ENCODE measurements at places on chromosomes 2 and 18.

- no peak for DNase-seq
Measured at GRCh38 chr2:209501579-209501978, 77.7 kb downstream of the MAP2 start.

DNA sequence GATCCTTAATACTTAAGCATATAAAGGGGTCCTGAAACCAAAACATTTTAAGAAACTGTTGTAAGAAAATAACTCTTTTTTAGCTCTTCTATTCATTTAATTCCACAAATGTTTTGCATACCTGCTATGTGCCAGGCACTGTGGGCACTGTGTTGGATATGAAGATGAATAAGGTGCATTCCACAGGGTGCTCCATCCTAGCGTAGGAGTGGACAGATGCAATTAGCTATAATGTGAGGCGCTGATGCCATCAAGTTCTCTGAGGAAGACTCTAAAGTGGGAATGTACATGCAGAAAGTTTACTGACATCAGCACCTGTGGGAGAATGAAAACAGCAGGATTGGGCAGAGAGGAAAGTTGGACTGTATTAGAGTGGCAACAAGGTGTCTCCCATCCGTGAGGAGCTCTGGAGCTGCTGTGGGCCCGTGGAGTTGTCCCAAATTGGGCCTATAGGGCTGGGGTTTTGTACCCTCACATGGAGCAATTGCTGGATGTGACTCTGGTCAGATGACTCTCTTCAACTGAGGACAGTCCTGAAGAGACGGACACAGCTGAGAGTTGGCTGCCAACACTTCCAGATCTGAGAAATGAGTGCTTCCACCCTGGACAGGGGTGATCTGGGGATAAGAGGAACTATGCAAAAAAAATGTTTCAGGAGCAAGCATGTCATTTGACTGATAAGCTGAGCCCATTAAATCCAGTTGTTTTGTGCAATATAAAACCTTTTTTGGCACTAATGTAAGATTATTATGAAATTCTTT lies 22.3 kb downstream of the CD8A start:
- no peak for DNase-seq

GRCh38 chr2:206740800-206741199 lies 22.6 kb upstream of the DYTN start:
- no peak for DNase-seq

GRCh38 chr2:238698072-238698352 lies 149.9 kb upstream of the TWIST2 start:
- no peak for DNase-seq

GRCh38 chr2:160974803-160975202 lies 185.4 kb upstream of the TANK start:
- no peak for DNase-seq

DNA sequence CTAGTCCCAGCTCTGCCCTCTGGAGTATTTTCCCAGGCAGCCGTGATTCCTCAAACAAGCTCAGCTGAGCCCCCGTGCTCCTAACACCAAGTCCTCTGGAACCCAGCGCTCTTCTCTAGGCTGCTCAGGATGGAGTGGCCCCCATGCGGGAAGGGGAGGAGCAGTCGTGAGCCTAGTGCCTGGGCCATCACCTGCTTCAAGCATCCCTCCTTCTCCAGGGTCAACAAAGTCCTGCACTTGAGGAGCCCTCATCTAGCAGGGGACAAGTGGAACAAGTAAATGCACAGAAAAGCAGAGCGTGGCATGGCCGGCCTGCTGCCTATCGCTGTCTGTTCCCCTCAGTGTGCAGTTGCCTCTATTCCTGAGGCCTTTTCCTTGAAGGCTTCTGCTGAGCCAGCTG lies 168.6 kb downstream of the INHBB start:
- no peak for DNase-seq

DNA sequence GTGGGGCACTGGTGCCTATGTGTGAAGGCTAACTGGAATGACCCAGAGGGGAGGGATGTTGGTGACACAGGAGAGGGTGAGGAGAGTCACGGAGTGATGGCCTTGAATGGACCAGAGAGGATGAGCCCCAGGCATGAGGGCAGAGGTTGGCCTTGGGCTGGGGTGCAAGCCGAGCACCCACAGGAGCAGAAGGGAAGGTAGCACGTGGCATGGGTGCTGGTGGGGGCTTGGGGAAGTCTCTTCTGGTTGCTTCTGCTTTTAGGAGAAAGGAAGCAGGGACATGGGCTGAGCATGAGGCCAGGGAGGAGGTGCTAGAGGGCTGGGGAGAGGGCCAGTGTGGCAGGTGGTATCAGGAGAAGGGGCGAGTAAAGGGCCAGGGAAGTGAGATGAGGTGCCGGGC lies 183.8 kb downstream of the DYSF start:
- no peak for DNase-seq

- DNase-seq = no peak
Measured at GRCh38 chr2:136420346-136420745, 302.4 kb upstream of the CXCR4 start.

DNA sequence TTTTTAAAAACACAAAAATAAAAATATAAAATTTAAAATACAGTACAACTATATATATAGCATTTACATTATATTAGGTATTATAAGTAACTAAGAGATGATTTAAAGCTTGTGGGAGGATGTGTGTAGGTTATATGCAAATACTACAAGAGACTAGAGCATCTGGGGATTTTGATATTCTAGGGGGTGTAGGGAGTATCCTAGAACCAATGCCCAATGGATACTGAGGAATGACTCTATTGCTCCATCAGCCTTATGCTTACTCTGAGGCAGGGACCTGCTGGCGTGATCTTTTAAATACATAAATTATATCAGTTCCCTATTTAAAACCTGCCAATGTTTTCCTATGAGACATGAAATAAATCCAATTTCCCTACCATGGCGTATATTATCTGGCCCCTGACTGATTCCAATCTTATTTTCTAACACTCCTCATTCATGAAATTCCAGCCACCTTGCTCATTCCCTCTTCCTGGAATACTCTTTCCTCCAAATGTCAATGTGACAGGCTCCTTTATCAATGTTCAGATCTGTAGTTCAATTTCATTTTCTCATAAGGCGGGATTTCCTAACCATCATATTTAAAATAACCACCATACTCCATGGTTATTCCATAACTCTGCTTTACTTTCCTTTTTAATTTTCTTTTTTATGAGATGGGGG lies 22.2 kb downstream of the SP3 start:
- no peak for DNase-seq

DNA sequence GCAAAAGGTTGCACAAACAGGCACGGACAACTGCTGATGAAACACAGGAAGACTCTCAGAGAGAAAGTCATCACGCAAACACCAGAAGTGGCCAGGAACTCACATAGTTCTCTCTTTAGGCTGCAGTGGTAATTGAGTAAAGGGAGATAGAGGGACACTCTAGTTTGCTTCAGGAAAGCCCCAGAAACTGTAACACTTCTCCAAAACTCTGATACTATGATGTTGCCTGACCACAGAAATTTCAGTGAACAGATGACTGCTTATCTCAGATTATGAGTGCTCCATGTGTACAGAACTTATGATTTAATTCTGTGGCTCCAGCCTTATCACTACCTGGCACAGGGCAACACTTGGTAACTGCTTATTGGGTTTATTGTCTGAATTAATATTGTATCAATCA lies 311.5 kb upstream of the GYPC start:
- DNase-seq = no peak

GRCh38 chr2:2234398-2235195 lies 96.5 kb downstream of the MYT1L start:
- DNase-seq = no peak

Data from stimulated activated CD8-positive, alpha-beta memory T cell treated with anti-CD3 and anti-CD28 coated beads, Interleukin-7, amount 100 ng/mL, for 48 hours (primary cell).